Stimulated activated CD4-positive, alpha-beta T cell treated with anti-CD3 and anti-CD28 coated beads, TNF-alpha, amount 100 ng/mL, for 1 hour (primary cell): ENCODE measurements at places on chromosomes 16 and 17.

GRCh38 chr17:1398931-1399678, 917 bp downstream of the YWHAE start:
- no peak for DNase-seq

- DNase-seq: no peak
Observed at GRCh38 chr17:39222866-39223834, 2.6 kb downstream of the STAC2 start.

- no peak for DNase-seq
Observed at GRCh38 chr17:75633486-75634375, 497 bp downstream of the SMIM5 start.

DNA sequence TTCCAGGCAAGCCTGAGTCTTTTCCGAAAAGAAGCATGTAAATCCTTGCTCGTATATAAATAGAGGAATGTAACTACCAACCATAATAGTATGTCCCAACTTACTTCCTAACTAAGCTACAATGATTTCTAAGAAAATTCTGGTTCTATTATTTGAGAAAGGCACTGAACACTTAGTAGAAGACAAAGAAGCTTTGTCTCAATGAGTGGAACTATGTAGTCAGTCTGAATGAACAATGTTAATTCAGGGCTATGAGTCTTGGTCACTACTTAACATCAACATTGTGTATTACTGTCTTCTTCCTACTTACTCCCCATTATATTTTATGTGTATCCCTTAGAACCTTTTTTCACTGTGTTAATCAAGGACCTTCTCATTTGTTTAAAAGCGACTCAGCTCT, 206.0 kb downstream of the CYB561 start:
- no peak for DNase-seq

- DNase-seq: no peak
Observed at GRCh38 chr16:80604600-80605355, 64.0 kb downstream of the DYNLRB2 start.

- no peak for DNase-seq
Observed at GRCh38 chr16:9126609-9127008, 35.2 kb downstream of the HAPSTR1 start.

- DNase-seq: no peak
Observed at GRCh38 chr17:80477647-80478478, 1.5 kb upstream of the NPTX1 start.

- no peak for DNase-seq
Observed at GRCh38 chr16:25135254-25135878, 23.8 kb downstream of the LCMT1 start.

DNA sequence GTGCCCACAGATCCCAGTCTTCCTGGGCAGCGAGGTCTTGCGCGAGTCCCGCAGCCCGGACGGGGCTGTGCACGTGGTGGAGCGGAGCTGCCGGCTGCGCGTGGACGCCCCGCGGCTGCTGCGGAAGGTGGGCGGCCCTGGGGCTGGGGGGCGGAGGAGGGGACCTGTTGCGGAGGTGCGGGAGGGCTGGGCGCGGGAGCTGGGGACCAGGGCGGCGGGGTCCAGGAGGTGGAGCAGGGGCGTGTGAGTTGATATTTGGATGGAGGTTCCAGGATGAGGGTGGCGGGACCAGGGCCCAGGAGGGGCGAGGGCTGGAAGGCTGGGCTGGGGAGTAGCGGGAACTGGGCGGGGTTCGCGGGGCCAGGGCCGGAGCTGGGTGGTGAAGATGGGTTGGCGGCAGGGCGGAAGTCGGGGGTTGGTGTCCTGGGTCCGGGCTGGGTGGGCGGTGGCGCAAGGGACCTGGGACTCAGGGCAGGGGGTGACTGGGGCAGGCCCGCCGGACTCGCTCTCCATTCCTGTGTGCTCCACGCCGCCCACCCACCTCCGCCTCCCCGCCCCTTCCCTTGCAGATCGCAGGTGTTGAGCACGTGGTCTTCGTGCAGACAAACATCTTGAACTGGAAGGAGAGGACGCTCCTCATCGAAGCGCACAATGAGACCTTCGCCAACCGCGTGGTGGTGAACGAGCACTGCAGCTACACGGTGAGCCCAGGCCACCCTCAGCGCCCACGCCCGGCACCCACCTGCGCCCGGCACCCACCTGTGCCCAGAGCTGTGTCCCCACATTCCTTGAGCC, 29.6 kb downstream of the SEC14L5 start:
- DNase-seq: no peak

- no peak for DNase-seq
Observed at GRCh38 chr17:43803758-43804157, 23.5 kb downstream of the CFAP97D1 start.

DNA sequence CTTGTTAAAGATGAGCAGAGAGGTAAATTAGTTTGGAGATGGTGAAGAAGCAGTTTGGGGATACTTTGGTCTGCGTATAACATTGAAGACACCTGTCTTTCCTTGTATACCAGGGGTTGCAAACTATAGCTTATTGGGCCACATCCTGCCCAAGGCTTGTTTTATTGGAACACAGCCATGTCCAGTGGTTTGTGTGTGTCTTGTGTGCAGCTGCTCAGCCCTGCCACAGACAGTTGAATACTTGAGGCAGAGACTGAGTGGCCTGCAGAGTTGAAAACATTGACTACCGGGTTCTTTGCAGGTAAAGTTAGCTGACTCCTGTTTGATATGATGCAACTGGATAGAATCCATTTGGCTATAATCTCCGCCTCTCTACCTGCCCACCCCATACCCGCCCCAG, 224.4 kb downstream of the PRKCA start:
- DNase-seq: no peak

GRCh38 chr17:80026359-80027042, 9.2 kb downstream of the TBC1D16 start:
- DNase-seq: no peak

GRCh38 chr17:80705988-80706387, 161.3 kb downstream of the RPTOR start:
- DNase-seq: no peak

DNA sequence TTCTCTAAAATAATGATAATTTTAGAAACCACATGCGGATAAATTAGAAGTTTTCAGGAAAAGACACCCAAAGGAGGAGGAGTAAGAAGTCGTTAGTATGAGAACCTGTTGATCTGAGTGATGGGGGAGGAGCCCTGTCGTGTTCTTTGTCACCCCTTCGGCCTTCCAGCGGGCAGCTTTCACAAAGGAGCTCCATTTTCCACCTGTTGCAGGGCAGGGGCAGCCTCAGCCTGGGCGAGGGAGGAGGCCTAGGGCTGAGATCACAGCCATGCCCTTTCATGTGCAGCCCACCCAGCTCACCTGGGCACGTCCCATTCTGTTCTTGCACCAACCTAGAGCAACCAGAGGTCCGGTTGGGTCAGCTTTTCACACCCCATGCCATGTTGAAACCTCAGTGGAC, 5.3 kb downstream of the DUSP14 start:
- DNase-seq: no peak

DNA sequence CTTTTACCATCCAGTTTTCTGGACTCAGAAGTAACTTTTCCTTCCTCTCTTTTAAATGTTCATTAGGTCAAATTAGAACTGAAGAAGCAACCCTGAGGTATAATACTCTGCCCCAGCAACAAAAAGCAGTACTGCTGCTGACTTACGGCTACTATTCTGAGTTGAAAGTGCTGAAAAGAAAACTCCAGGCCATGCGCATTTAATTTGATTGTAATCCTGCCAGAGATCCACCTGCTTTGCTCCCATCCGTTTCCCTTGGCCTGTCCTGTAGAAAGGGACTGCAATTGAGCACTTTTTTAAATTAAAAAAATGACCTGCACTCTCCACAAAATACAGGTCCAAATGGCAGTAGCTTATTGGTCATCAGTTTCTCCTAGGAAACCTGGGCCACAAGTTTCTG, 61.6 kb downstream of the PITPNC1 start:
- no peak for DNase-seq

GRCh38 chr16:1542166-1542500, 8.7 kb downstream of the TMEM204 start:
- no peak for DNase-seq

- DNase-seq: no peak
Observed at GRCh38 chr16:4377573-4378154, 6.0 kb downstream of the VASN start.

- DNase-seq: no peak
Observed at GRCh38 chr16:11618107-11618717, 31.5 kb upstream of the LITAF start.

GRCh38 chr17:9536061-9536460, 39.6 kb downstream of the STX8 start:
- no peak for DNase-seq

GRCh38 chr17:74176546-74177001, 26.9 kb upstream of the RPL38 start:
- DNase-seq: no peak

- DNase-seq: no peak
Observed at GRCh38 chr17:45170931-45171337, 9.3 kb downstream of the HEXIM2 start.

DNA sequence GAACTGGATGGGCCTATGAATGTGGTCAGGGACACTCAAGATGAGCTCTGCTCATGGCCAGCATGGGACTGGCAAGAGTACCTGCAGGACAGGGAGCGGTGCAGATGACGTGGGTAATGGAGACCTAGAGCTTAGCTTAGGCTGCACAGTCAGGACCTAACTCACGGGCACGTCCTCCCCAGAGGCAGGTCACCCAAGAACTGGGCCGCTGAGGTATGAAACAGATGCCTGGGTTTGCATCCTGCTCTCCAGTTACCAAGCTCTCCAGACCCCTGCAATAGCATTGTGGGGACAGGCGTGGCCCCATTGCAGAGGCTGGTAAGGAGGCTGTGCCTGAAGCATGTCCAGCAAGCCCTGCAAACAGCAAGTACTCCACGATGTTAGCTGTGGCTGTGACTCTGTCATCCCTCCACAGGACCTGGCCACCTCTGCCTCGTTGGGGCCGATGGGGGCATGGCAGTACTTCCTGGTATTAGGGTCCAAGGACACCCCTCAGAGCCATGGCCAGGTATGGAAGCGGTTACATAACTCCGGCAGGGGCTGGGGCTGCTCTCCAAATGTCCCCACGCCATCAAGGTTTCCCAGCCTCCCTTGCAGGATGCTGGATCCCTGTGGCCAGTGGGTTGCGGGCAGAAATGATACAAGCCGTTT, 37.5 kb upstream of the RBFOX3 start:
- no peak for DNase-seq

- DNase-seq: no peak
Observed at GRCh38 chr16:70768203-70768580, 32.8 kb downstream of the VAC14 start.

DNA sequence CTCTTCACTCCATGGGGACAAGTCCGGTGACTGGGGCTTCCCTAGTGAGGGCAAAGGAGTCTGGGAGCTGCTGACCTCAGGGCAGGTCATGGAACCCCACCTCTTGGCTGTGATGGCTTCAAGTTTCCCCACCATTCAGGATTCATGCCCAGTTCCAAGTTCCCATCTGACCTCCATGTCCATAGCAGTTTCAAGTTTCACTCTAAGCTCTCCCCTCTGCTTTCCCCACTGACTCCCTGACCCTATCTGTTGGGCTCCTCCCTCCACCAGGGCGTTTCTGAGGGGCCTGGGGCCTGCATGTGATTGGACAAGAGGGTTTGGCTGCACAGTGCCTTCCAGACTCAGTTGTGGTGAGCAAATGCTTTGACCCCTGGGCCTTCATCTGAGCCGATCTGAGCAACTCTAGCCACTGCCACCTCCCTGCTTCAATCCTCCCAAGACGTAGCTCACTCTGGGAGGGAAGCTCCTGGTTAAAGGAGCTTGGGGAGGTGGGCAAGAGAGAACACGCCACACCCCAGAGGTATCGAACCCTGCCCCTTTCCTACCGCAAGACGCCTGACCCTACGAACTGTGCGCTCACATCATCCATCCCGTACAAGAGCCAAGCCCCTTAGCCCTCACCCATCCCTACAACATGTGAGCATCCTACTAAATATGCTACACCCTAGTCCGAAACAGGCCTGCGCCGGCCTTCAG, 8.3 kb downstream of the ZNF629 start:
- no peak for DNase-seq

- no peak for DNase-seq
Observed at GRCh38 chr17:4998027-4998731, 429 bp downstream of the KIF1C start.

DNA sequence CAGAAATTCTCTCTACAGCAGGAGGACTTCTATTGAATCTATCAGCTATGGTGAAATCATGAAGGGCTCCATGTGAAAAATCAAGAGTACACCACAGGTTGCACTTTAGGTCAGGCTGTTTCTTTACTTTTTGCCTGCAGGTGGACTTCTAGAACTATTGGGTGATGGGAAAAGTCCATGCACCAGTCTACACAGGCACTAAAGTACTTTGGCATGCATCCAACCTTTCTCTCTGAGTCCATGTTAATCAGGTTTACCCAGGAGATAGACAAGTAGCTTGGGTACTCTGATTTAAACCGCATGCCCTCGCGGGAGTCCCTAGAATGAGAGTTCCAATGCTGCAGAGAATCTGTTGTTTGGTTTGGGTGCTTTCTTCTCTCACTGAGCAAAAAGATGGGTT, 9.1 kb upstream of the ANKFN1 start:
- DNase-seq: no peak

DNA sequence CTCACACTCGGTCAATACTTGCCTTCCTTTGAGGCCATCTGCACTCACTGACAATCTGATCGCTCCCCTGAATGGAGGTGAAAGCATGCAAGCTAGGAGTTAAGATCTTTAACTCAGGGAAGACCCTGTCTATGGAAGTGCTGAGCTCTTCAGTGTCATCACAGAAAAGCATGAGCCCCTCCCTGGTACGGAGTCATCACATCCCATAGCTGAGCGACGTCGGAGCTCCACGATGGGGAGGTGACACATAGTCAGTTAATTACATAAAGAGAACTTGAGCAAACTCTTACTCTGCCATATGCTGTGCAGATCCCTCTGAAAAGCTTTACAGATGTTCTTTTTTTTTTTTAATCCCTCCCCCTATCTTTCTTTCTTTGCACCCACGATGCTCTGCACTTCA, 463.2 kb downstream of the WWOX start:
- DNase-seq: no peak

GRCh38 chr17:19341211-19341631, 21.3 kb downstream of the B9D1 start:
- DNase-seq: no peak

GRCh38 chr16:56709443-56710040, 20.4 kb upstream of the NUP93 start:
- DNase-seq: no peak

- DNase-seq: no peak
Observed at GRCh38 chr16:51408357-51408756, 257.3 kb upstream of the SALL1 start.

DNA sequence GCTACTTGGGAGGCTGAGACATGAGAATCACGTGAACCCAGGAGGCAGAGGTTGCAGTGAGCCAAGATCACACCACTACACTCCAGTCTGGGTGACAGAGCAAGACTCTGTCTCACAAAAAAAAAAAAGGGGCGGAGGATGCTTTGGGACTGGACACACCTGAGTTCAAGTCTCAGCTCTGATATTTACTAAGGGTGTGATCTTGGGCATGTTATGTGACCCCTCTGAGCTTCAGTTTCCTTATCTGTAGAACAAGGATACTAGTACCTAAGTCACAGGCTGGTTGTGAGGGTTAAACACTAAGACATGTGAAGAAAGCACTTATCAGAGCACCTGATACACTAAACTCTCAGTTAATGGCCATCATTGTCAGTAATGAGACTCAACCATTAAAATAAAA, 25.9 kb downstream of the HOXB1 start:
- DNase-seq: no peak

GRCh38 chr16:20833086-20833485, 26.8 kb downstream of the REXO5 start:
- DNase-seq: no peak

GRCh38 chr17:77140878-77141767, at the start of gene SEC14L1:
TSS of gene SEC14L1 (plus strand) at chr17:77140969. CDS start at chr17:77143597, 2,628 bp downstream.
- no peak for DNase-seq
